Neural progenitor cell (in vitro differentiated cells): ENCODE measurements at places on chromosomes 11 and 22. TPM values are rescaled to one million over a fixed set of nuclear protein-coding genes. Genes with fewer than 3 reads are reported as not detected.

Gene NXPE2
- total RNA-seq: not detected in 2 replicates

Gene ARRB1
- 1.0 and 1.8 TPM in 2 replicates for total RNA-seq

Gene MOV10L1
- 0.99 TPM in 1 of 2 replicates, not detected in the other for total RNA-seq

Gene COX8A
- total RNA-seq: 86.0 and 337 TPM in 2 replicates

Gene MAP4K2
- 15.8 and 27.7 TPM in 2 replicates for total RNA-seq

Gene NRGN
- 0.39 and 7.5 TPM in 2 replicates for total RNA-seq

Gene ACTN3
- total RNA-seq: 20.2 and 33.0 TPM in 2 replicates

Gene TRIM48
- not detected in 2 replicates for total RNA-seq
